ENCODE measurements at places on chromosomes 5 and 9. TPM values are rescaled to one million over a fixed set of nuclear protein-coding genes. Genes with fewer than 3 reads are reported as not detected.
A peak's percentile ranks its signal among the peaks of the same experiment; 100 is the strongest.

Gene TNFSF8
- total RNA-seq: 47.6 TPM

Gene PCDHGA2
- not detected for total RNA-seq

Gene CAVIN4
- total RNA-seq: 0.13 TPM

Gene TLR4
- total RNA-seq: 0.39 TPM

Gene GFRA3
- not detected for total RNA-seq

GRCh38 chr9:109775516-109775915 lies 4.5 kb upstream of the PALM2AKAP2 start:
- H3K36me3 ChIP-seq: no peaks in the 10 kb centered on the region
- DNase-seq: no peak
- no peaks in the 10 kb centered on the region for H3K4me1 ChIP-seq
- no peak overlapping the region for H3K27ac ChIP-seq
- H3K27me3 ChIP-seq: peaks cover 35% of the 10 kb centered on the region

DNA sequence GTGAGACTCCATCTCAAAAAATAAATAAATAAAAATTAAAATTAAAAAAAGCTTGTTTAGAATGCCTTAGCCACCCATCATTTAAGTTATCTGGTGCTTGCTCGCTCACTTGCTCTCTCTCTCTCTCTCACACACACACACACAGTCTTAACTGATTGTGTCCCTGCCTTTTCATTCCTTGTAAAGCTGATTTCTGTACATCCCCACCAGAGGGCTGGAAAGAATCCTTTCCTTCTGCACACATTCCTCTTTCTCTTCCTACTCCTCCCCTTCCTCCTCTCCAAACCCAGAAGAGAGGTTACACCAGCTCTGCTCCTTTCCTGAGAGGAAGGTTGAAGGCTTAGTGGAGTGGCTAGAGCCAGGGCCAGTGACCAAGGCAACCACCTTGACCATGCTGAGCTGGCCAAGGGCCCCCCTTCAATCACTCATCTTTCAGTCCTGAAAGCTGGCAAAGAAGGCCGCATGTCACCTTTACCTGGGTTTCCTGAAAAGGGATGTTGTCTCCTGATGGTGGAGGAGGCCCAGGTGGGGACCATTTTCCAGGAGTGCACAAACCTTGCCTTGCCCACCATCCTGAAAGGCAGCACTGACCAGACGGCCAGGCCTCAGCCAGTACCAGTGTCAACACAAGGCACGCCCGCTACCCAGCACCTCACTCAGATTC lies 25.6 kb downstream of the STK10 start:
- no peaks in the 10 kb centered on the region for H3K36me3 ChIP-seq
- peak overlapping the region; percentile 71 for H3K4me3 ChIP-seq
- no peak for DNase-seq

DNA sequence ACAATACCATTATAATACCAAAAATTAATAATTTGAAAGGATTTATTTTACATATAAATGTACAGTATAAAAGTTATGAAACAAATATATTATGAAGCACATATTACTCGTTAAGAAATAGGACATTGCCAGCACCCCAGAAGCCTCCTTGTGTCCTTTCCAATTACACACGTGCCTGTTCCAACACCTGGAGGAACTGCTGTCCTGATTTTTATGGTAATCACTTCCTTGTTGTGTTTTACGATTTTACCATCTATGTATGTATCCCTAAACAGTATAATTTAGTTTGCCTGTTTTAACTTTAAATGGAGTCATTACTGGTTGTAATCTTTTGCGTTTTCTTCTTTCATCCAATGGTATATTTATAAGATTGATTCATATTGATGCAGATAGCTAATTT lies 105.0 kb downstream of the CDC42SE2 start:
- DNase-seq: no peak
- no peak overlapping the region for H3K4me3 ChIP-seq
- peaks cover 64% of the 10 kb centered on the region for H3K4me1 ChIP-seq
- H3K27me3 ChIP-seq: no peaks in the 10 kb centered on the region
- H3K36me3 ChIP-seq: peaks cover 9% of the 10 kb centered on the region
- peak overlapping the region; percentile 96 for H3K27ac ChIP-seq

DNA sequence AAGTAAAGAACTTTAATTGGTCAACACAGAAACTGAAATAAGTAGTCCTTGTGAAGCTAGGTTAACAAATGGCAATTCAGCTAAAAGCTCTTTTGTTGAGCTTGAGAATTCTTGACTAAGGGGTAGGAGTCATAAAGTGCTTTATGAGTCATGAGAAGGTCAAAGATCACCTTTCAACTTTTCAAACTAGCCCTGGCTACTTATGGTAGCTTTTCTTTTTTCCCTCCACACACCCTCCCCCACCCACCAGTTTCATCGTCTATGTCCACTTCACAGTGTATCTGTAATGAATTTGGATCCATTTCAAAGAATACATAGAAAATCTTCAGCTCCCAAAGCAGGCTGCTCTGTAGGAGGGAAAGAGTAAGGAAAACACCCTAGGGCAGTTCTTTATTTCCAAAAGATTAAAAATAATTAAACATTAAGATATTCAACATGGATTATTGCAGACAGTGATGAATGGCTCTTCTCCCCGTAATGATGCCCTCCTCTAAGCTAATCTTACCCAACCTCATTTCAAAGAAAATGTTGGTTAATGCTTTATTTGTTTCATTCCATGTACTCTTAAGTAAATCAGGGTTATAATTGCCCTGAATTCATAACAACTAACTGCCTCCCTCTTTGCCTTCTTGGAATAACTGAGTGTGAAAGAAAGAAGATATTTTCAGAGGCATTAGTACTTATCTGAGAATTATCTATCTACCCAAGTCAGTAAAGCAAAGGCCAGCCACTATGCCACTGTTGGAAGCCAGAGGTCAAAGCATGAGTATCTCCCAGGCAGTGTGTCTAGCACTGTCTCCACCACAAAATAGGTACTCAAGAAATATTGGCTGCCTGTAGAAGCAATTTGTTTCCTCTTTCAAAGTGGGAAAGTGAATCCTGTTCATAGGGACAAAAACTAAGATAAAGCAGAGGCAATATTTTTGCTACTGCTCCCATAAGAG lies 290.6 kb downstream of the PIK3R1 start:
- no peak for DNase-seq
- peaks cover 9% of the 10 kb centered on the region for H3K27me3 ChIP-seq
- no peaks in the 10 kb centered on the region for H3K4me1 ChIP-seq
- no peak overlapping the region for H3K4me3 ChIP-seq
- H3K27ac ChIP-seq: no peak overlapping the region

- DNase-seq: no peak
- no peaks in the 10 kb centered on the region for H3K4me1 ChIP-seq
- H3K4me3 ChIP-seq: no peak overlapping the region
Observed at GRCh38 chr5:19616701-19617215, 371.2 kb downstream of the CDH18 start.

DNA sequence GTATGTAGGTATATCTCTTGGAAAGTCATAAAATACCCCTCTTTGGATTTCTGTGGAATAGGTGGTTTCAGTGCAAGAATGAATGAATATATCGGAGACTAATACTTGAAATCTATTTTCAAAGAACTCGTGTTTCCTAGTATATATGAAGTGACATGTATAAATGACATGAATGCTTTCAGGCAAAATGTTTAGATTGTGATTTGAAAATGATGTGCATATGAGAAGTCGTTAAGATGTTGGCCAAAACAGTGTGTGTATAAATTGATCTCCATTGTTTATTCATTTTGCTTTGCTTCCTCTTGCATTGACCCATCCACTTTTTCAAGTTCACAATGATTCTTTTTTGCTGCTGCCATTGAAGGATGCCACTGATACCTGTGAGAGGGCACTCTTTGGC lies 8.3 kb downstream of the TRIO start:
- no peaks in the 10 kb centered on the region for H3K4me1 ChIP-seq
- H3K4me3 ChIP-seq: no peak overlapping the region
- H3K36me3 ChIP-seq: no peaks in the 10 kb centered on the region

- H3K4me1 ChIP-seq: no peaks in the 10 kb centered on the region
- H3K4me3 ChIP-seq: no peak overlapping the region
Observed at GRCh38 chr5:169126481-169127021, 174.4 kb downstream of the SLIT3 start.

DNA sequence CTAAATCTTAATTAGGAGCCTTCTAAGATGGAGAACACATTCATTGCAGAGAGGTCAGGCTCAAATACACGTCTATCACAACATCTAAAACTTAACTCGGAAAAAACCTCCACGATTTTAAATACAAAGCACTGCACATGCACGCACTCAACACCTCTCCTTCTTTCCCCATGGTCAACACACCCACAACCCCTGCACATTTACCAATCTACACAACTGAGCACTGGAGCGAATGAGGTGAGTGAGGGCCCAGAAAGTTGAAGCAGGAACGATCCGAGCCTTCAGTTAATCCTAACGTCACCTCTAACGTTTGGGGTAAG lies 278 bp upstream of the NIPSNAP3A start:
- H3K36me3 ChIP-seq: no peaks in the 10 kb centered on the region
- peaks cover 20% of the 10 kb centered on the region for H3K4me1 ChIP-seq
- no peaks in the 10 kb centered on the region for H3K27me3 ChIP-seq
- H3K27ac ChIP-seq: peak overlapping the region; percentile 98

Data from T-helper 17 cell (primary cell).